ENCODE measurements at places on chromosomes 13 and 19. TPM values are rescaled to one million over a fixed set of nuclear protein-coding genes. Genes with fewer than 3 reads are reported as not detected.

GRCh38 chr19:51194527-51195315 lies 30.2 kb upstream of the CD33 start:
- no peak for DNase-seq
- no peaks in the 10 kb centered on the region for H3K27me3 ChIP-seq
- no peaks in the 10 kb centered on the region for H3K36me3 ChIP-seq

The TMEM221 gene
- not detected for total RNA-seq

The CALR3 gene
- total RNA-seq: not detected

- DNase-seq: peak; percentile 78
- no peaks in the 10 kb centered on the region for H3K27me3 ChIP-seq
- H3K27ac ChIP-seq: peak within 1 kb of the TSS; percentile 80
- H3K36me3 ChIP-seq: peaks cover 10% of the 10 kb centered on the region
- peaks cover 27% of the 10 kb centered on the region for H3K4me1 ChIP-seq
These were observed at the start of gene ZNF580 for GRCh38 chr19:55640577-55641425. Gene ZNF580, plus strand, starts transcription at chr19:55641002. Its CDS starts 1,507 bp downstream, at chr19:55642509.

DNA sequence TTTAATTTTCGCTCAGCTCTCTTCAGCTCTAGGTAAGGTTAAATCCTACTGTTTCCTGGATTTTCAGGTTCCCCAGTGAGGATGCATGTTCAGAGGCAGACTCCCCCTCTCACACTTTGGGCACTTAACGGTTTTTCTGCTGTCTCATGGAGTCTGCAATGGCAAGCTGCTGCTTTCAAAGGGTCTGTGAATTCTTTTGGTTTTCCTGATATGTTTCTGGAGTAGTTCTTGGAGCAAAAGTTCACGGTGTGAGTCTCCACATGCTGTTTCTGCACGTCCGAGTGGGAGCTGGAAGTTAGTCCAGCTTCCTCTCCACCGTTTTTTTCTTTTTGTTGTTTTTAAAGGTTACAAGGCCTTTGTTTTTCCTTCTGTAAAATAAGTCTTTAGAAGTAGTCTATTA lies 35.4 kb downstream of the DNAJC15 start:
- no peak overlapping the region for H3K4me3 ChIP-seq
- no peaks in the 10 kb centered on the region for H3K36me3 ChIP-seq
- no peaks in the 10 kb centered on the region for H3K27me3 ChIP-seq
- H3K4me1 ChIP-seq: peaks cover 36% of the 10 kb centered on the region
- DNase-seq: no peak

The ZNF540 gene
- total RNA-seq: 6.2 TPM

DNA sequence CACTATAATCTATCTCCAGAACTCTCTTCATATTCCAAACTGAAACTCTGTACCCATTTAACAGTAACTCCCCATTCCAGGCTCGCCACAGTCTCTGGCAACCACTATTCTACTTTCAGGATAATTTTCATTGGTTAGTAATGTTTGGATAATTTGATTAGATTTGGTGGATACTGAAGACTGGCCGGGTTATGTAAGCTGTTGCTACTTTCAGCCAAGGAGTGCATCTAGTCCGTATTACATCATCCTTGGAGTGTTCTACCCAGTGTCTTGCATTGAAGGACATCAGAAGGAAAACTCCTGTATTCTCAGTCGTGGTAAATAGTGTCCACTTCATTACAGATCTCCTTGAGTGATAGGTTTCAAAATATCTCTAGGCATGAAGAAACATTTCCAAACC lies 60.5 kb downstream of the PCCA start:
- H3K4me3 ChIP-seq: no peak overlapping the region
- H3K27me3 ChIP-seq: no peaks in the 10 kb centered on the region
- no peak overlapping the region for H3K27ac ChIP-seq
- H3K36me3 ChIP-seq: 0 out of 2 replicates have a peak, but pooled peaks cover 3% of the 10 kb centered on the region

DNA sequence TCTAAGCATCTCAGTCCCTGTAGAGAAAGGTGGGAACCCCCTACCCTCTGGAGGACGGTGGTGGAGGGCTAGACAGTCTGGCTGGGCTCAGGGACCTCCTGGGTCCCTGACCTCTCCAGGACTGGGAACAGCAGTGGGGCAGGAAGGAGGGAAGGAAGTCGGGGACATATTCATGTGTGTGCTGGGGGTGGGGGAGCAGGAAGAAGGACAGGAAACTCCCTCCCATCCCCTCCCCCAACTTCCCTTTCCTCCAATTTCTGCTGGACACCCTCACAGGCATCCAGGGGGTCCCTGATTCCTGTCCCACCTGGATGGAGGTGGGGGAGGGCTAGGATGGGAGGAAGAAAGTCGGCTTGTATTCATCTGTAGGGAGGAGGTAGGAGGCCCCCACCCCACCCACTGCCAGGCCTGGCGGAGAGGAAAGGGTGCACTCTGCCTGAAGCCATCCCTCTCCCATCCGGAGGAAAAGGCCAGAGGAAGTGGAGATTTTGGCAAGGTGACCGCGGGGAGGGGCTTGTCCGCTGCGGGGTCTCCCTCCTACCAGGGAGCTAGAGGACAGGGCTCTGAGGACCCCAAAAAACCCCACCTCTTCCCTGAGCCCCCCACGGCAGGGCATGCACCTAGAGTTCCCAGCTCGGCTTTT lies 2.3 kb downstream of the NOVA2 start:
- peaks cover 57% of the 10 kb centered on the region for H3K27me3 ChIP-seq
- no peak overlapping the region for H3K27ac ChIP-seq
- H3K36me3 ChIP-seq: no peaks in the 10 kb centered on the region
- H3K4me1 ChIP-seq: no peaks in the 10 kb centered on the region
- no peak for DNase-seq
- H3K4me3 ChIP-seq: no peak overlapping the region

- peaks cover 5% of the 10 kb centered on the region for H3K4me1 ChIP-seq
- H3K27ac ChIP-seq: no peak overlapping the region
- peak; percentile 24 for DNase-seq
- H3K36me3 ChIP-seq: no peaks in the 10 kb centered on the region
- H3K4me3 ChIP-seq: no peak overlapping the region
- H3K27me3 ChIP-seq: no peaks in the 10 kb centered on the region
These were observed 37.1 kb downstream of the ANKRD10 start for GRCh38 chr13:110877737-110878258.

DNA sequence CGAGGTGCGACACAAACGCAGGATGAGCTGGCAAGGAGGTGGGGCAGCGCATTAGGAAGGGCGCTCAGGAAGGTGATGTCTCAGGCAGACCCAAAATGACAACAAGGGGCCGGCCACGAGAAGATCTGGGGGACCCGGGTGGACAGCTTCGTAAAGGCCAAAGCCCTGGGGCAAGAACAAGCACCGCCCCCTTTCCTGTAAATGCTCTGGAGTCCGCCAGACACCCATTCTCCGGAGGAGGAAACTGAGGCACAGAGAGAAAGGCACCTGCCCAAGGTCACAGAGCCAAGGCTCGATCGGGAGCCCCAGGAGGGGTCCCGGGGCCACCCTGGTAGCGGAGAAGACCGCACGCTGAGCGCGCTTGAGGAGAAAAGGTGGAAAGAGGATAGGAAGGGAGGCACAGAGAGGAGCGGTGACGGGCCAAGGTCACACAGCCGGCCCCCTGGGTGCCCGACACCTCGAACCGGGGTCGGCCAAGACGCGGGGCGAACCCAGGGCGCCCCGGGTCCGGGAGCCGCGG lies 571 bp downstream of the SAFB2 start:
- H3K27me3 ChIP-seq: no peaks in the 10 kb centered on the region
- DNase-seq: peak; percentile 60
- peak overlapping the region; percentile 87 for H3K4me3 ChIP-seq

The OR4F17 gene
- not detected for total RNA-seq

- no peaks in the 10 kb centered on the region for H3K4me1 ChIP-seq
- H3K36me3 ChIP-seq: no peaks in the 10 kb centered on the region
- no peak overlapping the region for H3K27ac ChIP-seq
- H3K27me3 ChIP-seq: no peaks in the 10 kb centered on the region
- DNase-seq: peak; percentile 62
These were observed 12.5 kb downstream of the FEM1A start for GRCh38 chr19:4803736-4804695.

DNA sequence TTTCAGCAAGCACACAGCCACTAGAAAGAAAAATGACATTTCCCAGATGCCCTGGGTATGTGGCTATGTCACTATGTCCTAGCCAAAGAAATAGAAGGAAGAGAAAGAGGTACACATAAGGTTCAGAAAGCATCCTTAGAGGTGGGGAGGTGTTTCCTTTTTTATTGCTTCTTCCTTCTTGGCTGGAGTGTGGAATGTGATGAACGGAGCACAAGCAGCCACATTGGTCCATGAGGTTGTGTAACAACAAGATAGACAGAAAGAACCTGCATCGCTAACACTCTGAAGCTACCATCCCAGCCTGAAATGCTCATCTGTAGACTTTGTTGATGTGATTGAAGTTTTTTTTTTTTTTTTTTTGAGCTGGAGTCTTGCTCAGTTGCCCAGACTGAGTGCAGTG lies 6.7 kb downstream of the SLC25A23 start:
- no peaks in the 10 kb centered on the region for H3K4me1 ChIP-seq
- H3K36me3 ChIP-seq: no peaks in the 10 kb centered on the region
- no peak overlapping the region for H3K4me3 ChIP-seq

The SWSAP1 gene
- total RNA-seq: 0.32 TPM

The TMEM38A gene
- not detected for total RNA-seq

The FKRP gene
- 41.5 TPM for total RNA-seq

GRCh38 chr13:57739089-57739488 lies 107.5 kb downstream of the PCDH17 start:
- no peaks in the 10 kb centered on the region for H3K27me3 ChIP-seq
- H3K4me3 ChIP-seq: no peak overlapping the region
- DNase-seq: no peak
- no peaks in the 10 kb centered on the region for H3K36me3 ChIP-seq
- H3K27ac ChIP-seq: no peak overlapping the region
- H3K4me1 ChIP-seq: no peaks in the 10 kb centered on the region

The SLC6A16 gene
- not detected for total RNA-seq

DNA sequence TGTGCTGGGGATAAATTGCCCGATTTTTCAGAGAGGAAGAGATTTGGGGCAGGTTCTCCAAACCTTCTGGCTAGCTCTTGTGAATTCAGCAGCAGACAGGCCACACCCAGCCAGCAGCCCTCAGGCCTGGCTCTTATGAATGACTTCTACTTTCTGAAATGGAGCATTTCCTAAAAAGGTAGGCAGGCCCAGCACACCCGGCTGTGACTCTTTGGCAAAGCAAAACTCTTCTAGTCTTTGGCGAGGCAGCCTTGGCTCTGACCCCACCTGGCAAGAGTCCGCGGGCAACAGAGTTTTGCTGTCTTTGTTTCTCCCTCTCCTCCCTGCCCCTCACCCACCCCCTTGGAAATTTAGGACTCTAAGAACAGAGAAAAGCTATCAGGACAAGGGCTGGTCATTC lies 221.2 kb downstream of the ZNF536 start:
- H3K27me3 ChIP-seq: no peaks in the 10 kb centered on the region
- no peaks in the 10 kb centered on the region for H3K36me3 ChIP-seq
- DNase-seq: no peak
- H3K4me1 ChIP-seq: no peaks in the 10 kb centered on the region
- H3K27ac ChIP-seq: no peak overlapping the region
- H3K4me3 ChIP-seq: no peak overlapping the region

The RAB3D gene
- 9.0 TPM for total RNA-seq

DNA sequence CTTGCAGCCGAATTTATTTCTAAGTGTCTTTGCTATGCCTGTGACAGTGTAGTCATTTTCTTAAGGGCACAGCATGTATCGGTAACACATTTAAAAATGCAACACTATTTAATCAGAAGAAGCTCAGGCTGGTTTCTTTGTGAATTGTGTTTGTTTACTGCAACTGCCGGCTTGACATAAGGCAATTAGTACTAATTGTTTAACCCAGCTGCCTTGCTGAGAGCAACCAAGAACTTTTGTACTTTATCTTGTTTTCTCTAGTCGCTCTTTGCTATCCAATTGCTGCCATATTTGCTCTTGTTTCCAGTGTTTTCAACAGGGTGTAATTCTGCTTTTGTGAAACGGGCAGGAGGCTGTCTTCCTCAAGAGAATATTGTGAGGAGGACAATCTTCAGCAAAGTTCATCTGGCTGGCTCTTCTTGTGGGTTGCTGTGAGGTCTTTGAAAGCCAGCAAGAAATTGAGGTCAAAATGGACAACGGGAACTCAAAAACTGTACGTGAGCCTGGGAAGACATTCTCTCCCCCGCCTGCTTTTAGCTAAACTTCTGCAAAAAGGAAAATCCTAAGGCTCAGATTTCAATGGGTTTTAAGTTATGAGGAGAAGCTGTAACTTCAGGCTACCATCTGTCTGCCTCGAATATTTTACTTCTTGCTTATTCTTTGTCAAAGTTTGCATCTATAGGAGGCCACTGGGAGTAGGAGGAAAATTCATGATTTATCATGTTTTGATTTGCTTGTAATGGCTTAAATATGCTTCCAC lies 75.8 kb upstream of the TSHZ3 start:
- H3K27ac ChIP-seq: no peak overlapping the region
- no peak for DNase-seq
- peaks cover 7% of the 10 kb centered on the region for H3K4me1 ChIP-seq
- H3K27me3 ChIP-seq: no peaks in the 10 kb centered on the region
- H3K36me3 ChIP-seq: no peaks in the 10 kb centered on the region

The CERS4 gene
- total RNA-seq: not detected

DNA sequence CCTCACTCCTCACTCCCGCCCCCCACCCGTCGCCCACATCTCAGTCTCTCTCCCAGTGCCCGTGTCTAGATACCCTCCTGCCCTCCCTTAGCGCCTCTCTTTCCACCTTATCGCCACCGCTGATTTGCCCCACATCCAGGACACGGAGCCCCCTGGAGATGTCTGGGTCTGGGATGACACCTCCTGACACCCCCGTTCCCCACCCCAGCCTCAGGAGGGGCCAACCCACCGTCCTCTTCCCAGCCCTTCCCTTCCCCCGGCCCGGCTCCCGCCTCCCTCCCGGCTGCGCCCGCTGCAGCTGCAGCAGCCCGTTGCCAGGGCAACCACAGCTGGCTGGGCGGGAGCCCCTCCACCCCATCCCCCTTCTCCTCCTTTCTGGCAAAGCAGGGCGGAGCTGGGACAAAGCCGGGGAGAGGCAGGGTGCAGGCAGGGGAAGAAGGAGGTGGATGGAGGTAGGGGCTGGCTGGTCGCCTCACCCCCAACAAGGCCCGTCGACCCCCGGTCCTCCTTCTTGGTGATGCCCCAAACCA lies 13.5 kb downstream of the DPF1 start:
- DNase-seq: peak; percentile 48
- no peak overlapping the region for H3K4me3 ChIP-seq
- no peaks in the 10 kb centered on the region for H3K27me3 ChIP-seq
- H3K27ac ChIP-seq: no peak overlapping the region
- peaks cover 21% of the 10 kb centered on the region for H3K4me1 ChIP-seq

DNA sequence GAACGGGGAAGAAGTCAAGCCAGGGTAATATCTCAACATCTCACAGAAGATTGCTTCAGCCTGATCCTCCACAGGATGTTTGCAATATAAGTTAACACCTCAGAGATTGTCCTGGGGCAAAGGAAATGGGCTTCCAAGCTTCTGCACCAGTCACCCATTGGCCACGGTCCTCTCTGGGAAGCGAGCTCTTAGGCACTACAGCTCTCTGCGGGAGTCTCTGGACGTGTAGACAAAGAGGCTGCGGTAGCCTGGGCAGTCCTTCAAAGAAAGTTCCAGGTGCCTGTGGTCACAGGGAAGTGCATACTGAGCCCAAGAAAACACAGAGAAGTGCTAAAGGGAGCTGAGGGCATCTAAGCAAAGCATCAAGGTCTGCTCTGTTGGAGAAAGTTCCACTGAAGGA lies 805.7 kb downstream of the DIAPH3 start:
- no peaks in the 10 kb centered on the region for H3K36me3 ChIP-seq
- no peaks in the 10 kb centered on the region for H3K27me3 ChIP-seq
- H3K27ac ChIP-seq: no peak overlapping the region
- H3K4me1 ChIP-seq: no peaks in the 10 kb centered on the region
- H3K4me3 ChIP-seq: no peak overlapping the region

The FUT2 gene
- not detected for total RNA-seq

The GRIN3B gene
- 0.25 TPM for total RNA-seq
